ENCODE measurements at places on chromosomes 13 and 19.

- DNase-seq, result no peak
Observed at GRCh38 chr13:102399791-102400674, 1.8 kb downstream of the FGF14 start.

DNA sequence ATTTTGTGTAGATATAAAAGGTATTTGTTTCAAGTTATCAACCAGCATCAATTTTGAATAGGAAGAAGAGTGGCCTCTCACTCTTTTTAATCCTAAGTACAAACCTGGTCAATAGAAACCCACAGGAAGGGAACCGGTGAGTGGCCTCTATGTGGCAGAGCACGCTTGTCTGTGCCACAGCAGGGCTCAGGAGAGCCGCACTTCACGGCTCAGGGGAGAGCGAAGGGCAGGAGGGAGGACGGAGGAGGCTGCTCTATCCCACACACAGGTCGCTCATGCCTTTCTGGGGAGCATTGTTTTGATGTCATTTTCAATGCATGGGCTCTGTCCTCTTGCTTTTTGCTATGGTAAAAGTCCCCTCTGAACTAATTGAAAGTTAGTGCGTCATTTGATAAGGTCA is 57.2 kb downstream of the TNFRSF19 start:
- DNase-seq, result no peak

- DNase-seq, result no peak
Observed at GRCh38 chr13:105915146-105915850, 620.2 kb downstream of the EFNB2 start.

DNA sequence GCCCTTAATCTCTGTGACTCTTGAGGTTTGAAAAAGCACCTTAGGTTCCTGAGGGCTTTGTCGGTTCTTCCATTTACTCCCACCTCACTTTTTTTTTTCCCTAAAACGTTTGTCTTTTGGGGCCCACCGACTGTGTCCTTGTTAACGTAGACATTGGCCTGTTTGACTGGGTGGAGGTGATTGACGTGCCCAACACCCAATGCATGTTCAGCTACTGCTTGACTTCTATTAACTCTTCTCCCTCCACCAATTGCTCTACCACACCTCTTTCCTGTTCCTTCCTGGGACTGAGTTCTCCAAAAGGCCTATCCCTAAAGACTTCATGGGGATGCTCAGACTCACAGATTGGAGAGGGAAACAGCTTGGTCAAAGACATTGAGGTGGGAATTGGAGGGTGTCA is 17.3 kb downstream of the CKM start:
- peak; percentile 44 for DNase-seq

GRCh38 chr19:52391135-52391534 is 6.5 kb upstream of the ZNF528 start:
- DNase-seq, result no peak

DNA sequence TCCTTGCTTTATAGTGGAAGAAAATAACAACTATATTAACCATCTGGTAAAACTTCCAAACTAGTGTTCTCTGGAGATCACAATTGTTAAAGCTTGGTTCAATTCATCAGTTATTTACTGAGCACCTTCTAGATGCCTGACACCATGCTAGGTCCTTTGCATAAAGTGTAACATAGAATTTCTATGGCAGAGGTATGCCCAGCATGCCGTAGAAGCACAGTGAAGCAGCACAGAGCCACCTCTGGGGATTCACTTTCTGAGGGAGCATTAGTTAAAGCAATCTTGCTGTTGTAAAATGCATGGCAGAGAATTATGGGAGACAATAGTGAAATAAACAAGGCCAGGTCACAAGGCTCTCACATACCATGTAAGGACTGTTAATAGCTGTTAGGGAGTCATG is 75.2 kb downstream of the LRRC63 start:
- no peak for DNase-seq

DNA sequence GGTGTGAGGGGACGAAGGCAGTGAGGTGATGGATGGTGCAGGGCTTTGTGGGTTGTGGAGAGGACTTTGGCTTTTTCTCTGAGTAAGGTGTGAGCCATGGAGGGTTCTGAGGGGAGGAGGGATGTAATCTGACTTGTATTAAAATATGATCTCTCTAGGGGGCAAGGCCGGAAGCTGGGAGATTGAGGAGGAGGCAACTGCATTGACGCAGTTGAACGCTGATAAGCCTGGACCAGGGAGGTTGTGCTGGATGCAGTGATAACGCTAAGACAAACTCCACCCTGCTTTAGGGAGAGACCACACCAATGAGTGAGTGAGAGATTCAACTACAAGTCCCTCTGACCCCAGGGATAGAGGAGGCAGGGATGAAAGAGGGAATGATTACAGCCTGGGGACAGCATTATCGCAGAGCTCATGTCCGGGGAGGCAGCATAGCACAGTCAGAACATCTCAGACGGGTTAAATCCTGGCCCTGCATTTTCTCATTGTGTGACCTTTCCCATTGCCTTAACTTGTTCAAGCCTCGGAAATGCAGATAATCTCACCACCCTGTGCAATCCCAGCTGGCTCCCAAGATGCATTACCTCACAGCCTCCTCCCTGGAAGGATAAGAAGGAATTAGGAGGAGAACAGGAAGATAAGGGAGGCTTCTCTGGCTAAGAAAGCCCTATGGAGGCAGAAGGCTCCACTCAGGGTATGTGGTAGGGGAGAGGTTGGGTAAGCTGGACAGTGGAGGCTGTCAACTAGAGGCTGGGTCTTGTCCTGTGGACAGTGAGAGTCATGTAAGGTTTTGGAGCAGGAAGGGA is 124.2 kb downstream of the CACNA1A start:
- no peak for DNase-seq

- no peak for DNase-seq
Observed at GRCh38 chr13:28537171-28537570, 42.2 kb upstream of the FLT1 start.

- DNase-seq, result no peak
Observed at GRCh38 chr19:27780367-27781075, 1432.4 kb downstream of the UQCRFS1 start.

DNA sequence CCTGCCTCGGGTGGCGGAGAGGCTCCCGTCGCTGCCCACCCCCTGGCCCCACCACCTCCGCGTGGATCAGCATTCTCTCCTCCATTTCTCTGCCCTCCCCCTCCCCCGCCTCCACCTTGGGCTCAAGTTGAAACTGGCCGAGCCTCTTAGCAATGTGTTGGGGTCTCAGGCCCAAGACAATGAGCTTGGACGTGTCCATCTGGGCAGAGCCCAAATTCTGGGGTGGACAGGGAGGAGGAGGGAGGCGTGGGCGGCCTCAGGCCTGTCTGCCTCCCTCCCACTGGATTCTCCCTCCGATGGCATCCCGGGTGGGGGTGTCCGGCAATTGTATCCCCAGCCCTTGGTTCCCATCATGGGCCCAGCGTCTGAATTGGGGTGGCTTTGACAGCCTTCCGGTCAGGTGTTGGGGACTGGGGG is 1.2 kb downstream of the CELF5 start:
- DNase-seq, result no peak

DNA sequence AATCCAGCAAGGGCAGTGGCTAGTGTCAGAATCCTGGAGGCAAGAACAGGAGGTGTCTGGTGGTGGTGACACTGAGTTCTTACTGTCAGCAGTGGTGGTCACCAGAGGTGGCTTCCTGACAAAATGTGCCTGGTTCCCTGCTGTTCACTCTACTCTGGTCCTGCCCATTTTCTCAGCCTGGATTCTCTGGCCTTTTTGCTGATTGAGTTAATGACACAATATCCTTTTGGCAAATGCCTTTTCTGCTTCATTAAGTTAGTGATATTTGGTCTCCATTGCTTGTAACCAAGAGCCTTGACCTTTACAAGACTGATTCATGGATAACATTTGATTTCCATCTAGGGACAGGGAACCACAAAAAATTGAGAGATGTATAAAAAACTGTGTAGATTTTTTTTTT is 51.1 kb downstream of the RFC3 start:
- no peak for DNase-seq

- no peak for DNase-seq
Observed at GRCh38 chr19:34256835-34257558, 2.6 kb downstream of the GARRE1 start.

GRCh38 chr13:101624210-101624922 is 171.9 kb downstream of the ITGBL1 start:
- DNase-seq, result no peak

DNA sequence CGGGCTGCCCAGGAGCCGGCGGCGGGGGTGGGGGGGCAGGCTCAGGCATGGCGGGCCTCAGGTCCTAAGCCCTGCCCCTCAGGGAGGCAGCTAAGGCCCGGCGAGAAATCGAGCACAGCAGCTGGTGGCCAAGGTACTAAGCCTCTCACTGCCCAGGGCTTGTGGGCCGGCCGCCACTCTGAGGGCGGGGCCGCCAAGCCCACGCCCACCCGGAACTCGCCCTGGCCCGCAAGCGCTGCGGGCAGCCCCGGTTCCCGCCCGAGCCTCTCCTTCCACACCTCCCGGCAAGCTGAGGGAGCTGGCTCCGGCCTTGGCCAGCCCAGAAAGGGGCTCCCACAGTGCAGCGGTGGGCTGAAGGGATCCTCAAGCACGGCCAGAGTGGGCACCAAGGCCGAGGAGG is 33.1 kb downstream of the PCDH8 start:
- no peak for DNase-seq

GRCh38 chr13:26978081-26978860 is 193.3 kb downstream of the USP12 start:
- DNase-seq, result no peak

Data from myocyte (in vitro differentiated cells).